Midbrain (tissue), 1 donor: ENCODE measurements at places on chromosomes 4 and X.

DNA sequence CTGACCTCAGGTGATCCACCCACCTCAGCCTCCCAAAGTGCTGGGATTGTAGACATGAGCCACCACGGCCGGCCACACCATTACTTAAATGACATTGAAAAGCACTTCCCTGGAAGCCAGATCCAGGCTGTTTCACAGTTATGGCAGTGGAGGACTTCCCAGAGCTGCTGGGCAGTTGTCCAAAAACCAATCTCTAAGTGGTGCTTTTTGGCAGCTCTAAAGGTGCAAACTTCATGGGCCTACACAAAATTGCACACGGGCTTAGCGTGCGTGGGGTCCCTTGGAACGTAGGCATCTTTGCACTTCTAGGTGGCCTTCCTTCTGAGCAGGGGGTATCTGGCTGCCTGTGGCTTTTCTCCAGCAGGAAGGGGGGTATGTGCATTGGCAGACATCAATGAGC, 172.3 kb downstream of the SHOX start:
- DNase-seq = no peak

GRCh38 chr4:91317434-91317833, 986.3 kb upstream of the GRID2 start:
- DNase-seq = no peak

DNA sequence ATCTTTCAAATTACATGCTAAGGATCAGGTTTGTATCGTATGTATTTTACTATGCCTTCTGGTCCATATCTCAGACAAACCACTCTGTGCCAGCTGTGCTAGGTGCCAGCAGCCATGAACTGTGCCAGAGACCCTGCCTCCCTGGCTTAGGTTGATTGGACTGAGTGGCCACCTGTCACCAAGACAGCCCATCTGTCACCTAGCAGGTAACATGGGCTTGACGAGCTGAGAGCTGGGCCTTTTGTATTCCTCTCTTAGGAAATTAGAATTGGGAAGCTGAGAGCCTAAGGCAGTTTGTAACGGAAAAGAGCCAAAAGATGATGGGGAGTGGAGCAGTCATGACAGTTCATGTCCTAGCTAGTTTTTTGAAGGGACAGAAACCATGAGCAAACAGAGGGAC, 42.5 kb downstream of the TMEM164 start:
- no peak for DNase-seq

- DNase-seq = no peak
Observed at GRCh38 chr4:183014361-183015084, 84.5 kb upstream of the WWC2 start.

GRCh38 chrX:69996113-69996468, 53.6 kb downstream of the AWAT2 start:
- no peak for DNase-seq

DNA sequence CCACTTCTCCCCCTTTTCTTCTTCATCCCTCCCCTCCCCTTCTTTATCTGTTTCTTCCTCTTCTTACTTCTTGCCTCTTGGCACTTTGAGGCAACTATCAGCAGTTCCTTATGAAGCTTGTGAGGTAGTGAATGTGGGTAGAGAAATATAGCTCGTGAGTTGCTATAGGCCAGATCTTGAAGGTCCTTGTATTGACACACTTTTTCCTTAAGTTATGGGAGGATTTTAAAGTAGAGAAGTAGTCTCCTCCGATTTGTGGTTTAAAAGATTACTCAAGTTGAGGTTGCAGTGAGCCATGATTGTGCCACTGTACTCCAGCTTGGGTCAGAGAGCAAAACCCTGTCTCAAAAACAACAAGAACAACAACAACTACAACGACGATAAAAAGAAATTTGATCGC, 3.4 kb upstream of the RRAGB start:
- DNase-seq = no peak

- peak; percentile 22 for DNase-seq
Observed at GRCh38 chr4:78971326-78971725, 32.1 kb upstream of the PAQR3 start.

DNA sequence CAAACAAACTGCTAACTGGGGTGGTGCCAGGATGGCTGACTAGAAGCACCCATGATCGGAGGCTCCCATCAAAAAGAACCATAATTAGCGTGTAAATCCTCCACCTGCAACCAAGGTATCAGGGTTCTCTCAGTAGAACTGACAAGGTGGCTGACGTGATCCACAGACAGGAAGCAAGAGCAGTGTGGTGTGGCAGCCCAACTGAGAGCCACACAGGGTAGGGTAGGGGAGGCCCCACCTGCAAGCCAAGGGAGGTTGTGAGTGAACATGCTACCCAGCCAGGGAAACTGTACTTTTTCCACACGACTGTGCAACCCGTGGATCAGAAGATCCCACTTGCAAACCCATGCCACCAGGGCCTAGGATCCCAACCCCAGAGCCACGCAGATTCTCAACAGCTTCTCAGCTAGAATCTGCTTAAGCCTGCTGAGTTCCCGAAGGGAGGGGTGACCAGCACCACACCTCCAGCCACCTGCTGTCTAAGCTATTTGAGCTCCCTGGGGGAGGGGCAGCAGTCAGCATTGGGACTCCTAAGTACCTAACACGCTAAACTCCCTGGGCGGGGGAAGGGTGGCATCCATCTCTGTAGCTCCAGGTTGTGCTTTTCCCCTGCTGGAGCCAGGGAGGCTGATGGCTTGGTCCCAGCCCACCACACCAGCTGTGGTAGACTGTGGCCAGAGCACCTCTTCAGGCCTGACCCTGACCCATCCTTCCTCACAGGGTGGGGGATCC, 425.1 kb downstream of the GPM6A start:
- no peak for DNase-seq

GRCh38 chr4:24214796-24215195, 324.9 kb upstream of the PPARGC1A start:
- DNase-seq = no peak

DNA sequence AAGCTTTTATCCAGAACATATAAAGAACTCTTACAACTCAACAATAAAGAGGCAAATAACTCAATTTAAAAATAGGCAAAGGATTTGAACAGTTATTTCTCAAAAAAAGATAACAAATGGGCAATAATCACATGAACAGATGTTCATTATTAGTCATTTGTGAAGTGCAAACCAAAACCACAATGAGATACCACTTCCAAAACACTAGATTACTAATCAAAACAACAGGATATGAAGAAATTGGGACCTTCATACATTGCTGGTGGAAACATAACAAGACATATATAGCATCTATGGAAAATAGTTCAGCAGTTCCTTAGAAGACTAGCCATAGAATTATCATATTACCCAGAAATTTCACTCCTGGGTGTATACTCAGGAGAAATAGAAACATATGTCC, 224.6 kb downstream of the FBXO8 start:
- no peak for DNase-seq

DNA sequence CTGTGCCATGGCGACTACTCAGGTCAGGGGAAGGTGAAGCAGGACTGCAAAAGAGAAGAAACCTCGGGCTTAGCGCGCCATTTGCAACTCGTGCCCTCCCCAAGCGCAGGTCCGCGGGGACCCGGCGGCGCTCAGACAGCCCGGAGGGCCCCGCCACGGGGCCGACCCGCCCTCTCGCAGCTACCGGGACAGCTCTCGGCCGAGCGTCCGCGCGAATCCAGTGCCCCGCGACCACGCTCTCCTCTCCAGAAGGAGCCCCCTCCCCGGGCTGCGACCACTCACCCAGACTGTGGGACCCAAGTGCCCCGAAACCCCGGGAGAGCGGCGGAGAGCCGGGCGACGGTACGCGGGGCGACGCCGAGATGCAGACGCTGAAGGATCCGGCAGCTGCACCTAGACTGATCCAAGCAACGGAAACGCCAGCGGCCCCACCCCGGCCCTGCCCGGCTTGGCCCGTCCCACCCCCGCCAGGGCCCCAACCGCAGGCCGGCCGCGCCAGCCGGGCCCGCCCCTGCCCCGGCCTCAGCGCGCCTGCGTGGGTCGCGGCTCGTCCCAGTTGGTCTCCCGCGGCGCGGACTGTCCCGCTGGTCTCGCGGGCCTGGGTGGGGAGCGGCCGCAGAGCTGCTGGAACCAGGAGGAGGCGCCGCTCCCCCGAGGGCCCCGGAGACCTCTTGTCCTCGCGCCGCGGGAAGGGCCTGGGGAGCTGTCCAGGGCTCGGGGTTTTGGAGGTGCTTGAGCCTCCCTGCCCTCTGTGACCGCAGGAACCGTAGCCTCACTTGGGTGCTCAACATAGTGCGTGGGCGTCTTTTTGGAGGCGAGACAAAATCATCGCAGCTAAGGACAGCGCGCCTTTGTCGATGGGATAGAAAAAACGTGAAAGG, at the start of gene ANXA5:
TSS of gene ANXA5 (minus strand) at position 400 of the 881 bp plus-strand sequence. CDS start at position 9, 391 bp downstream.
- DNase-seq = peak; percentile 85

DNA sequence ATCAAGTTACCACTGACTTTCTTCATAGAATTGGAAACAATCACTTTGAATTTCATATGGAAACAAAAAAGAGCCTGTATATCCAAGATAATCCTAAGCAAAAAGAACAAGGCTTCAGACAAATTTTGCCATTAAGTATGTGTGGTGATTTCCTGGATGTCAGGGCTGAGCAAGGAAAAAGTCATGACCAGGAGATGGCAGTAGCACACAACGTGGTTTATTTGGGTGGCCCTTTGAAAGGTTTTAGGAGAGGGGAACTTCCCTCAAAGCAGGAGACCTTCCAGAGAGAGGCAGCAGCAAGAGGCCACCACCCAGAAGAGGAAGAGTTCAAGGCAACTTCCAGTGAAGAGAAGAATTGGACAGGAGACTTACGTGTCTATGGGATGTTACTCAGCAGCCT, 18.1 kb upstream of the ZXDB start:
- no peak for DNase-seq

GRCh38 chrX:12686331-12686730, 104.9 kb upstream of the PRPS2 start:
- DNase-seq = no peak

- DNase-seq = no peak
Observed at GRCh38 chr4:106238820-106239420, 77.1 kb downstream of the TBCK start.
